ENCODE measurements at places on chromosomes 12 and 14.
A peak's percentile ranks its signal among the peaks of the same experiment; 100 is the strongest.

DNA sequence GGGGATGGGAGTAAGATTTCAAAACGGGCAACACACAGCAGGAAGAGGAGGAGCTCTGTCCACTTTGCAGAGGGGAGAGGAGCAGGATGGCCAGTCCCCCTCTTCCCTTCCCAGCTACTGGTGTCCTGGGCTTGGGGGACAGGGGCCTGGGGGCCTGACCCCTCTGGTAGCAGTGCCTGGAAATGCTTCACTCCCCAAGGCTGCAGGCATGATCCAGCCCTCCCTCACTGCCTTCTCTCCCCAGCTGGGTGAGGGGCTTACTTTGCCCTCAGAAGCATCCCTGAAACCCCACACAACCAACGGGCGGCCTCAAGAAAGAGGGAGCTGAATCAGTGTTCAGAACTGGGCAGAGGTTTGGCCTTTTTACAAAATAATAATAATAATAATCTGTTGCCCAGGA is 279.5 kb downstream of the DPF3 start:
- DNase-seq, result no peak

DNA sequence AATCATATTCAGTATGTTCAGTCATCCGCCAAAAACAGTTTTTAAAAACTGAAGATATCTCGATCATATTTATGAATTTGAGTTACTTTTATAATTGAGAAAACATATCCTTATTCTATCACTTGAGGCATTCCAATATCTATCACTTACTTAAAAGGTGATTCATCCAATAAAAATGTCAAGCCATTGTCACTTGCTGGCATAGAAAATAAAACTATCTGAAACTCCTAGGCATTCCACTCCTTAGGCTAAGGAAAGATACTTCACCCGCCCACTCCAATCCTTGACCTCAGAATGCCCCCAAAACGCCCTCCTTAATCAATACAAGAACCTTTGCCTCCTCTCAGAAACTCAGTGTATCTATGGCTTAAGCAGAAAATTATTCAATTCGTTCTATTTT is 51.3 kb upstream of the AMIGO2 start:
- DNase-seq, result no peak

DNA sequence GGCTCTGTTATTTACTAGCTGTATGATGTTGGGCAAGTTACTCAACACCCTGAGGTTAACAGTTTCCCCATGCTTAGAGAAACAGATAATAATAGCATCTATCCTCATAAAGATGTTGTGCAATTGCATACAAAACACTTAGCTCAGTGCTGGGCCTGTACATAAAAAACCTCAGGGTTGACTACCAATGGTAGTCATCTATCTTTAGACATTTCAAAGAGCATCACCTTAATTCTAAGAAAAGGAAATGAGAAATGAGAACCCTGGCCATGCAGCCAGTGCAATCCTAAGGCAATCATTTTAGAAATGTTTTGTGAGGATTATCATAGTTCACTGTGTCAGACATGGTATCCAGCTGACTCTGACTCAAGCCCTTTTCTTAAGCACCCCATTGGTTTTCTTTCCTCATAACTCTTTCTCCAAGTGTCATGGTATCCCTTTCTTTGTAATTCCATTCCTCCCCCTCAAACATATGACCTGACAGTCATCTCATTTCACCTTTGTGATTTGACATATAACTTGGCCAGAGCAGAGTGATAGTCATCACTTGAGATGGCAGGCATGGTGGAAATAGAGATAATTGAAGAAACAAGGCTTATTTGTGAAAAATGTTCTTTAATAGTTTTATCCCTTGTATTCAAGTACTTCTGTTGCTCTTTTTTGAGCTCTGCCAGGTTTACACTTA is 29.5 kb upstream of the OSBPL8 start:
- DNase-seq, result no peak

GRCh38 chr14:77520555-77520954 is 21.9 kb upstream of the ISM2 start:
- DNase-seq, result no peak

DNA sequence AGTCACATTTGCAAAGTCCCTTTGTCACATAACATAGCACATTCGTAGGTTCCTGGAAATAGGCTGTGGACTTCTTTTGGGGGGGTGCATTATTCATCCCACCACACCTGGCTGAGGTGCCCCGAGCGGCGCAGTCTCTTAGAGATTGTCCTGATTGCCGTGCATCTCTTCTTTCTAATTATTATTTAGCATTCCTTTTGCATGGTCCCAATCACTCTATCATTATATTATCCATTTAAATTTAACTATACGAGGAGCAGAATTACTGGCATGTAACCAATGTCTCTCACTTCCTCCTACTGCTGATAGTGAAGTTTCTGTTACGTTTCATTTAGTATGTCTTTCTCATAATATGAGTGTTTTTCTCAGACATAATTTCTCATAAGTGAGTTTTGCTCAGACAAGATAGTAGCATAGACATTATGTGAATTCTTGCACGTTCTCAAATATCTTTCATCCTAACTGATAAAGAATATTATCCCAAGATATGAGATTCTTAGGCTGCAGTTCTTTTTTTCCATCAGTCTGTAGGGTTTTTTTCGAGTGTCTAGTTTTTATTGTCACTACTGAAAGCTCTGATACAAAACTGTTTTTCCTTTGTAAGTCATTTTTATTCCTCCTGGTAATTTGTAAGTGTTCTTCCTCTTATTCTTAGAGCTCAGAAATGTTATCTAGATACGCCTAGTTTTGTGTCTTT is 444.3 kb downstream of the NELL2 start:
- DNase-seq, result no peak

GRCh38 chr12:132445884-132446632 is 43.9 kb upstream of the FBRSL1 start:
- peak; percentile 77 for DNase-seq

- DNase-seq, result no peak
These were observed 6.9 kb downstream of the SMCO2 start for GRCh38 chr12:27453421-27453820.

DNA sequence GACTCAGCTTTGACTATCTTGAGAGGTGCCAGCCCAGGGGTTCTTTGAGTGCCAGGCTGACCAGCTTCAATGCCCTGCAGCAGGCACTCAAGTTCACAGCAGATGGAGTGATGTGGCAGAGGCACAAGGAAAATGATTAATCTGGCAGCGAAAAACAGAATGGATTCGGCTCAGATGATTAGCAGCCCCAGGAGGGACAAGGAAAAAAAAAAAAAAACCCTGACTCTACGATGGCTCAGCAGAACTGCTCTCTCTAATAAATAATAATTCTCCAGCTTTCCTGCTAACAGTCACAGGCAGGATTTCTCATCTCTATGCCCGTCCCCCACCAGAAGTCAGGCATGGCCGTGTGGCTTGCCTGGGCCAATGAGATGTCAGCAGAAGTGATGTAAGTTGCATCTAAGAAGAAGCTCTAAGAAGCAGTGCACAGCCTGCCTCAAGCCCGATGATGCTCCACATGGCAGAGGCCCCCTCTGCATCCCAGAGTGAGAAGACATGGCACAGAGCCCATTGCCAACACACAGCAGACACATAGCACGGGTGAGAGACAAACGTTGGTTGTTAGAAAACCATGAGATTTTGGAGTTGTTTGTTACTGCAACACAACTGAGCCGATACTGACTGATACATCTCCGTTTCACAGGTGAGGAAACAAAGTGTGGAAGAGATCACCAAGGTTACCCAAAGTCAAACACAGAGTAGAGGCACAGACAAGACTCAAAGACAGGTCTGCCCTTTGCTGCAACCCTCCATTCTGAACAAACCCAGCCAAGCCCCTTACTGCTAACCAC is 111.0 kb downstream of the SCARB1 start:
- no peak for DNase-seq

DNA sequence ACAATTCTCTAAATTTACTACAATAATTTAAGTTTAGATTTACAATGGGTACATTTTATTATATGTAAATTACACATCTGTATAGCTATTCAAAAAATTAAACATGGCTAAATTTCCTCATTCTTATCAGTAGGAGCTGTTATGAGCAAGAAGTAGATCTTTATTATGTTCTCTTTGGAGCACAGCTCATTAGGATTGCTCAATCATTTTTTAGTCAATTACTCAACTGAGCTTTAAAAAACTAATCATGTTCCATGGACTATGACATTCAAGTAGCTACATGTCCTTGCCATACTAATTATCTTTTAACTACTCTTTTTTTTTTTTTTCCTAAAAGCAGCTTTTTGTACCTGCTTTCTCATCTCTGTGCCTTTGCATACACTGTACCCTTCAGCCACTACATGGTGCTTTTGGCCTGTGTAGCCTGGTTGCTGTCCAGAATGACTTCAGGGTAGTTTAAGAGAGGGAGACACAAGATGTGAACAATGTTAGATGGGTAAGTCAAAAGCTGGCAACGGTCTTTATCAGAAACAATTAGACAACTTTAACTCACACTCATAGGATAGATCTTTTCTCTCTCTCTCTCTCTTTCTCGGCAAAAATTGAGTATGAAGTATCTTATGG is 69.0 kb downstream of the SSPN start:
- DNase-seq, result no peak

DNA sequence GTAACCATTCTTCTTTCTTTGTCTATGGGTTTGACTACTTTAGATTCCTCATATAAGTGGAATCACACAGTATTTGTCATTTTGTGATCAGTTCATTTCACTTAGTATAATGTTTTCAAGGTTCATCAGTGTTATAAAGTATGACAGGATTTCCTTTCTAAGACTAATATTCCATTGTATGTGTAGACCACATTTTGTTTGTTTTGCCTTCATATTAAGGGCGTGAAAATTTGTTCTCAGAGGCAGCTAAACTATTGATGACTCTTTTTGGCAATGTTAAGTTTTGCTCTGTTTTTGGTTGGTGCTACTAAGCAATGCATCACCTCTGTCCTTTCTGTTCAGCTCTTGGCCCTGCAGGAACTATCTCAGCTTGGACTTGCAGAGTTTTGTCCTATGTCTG is 1.7 kb upstream of the KLRG1 start:
- DNase-seq, result peak; percentile 42

- no peak for DNase-seq
These were observed 7.4 kb downstream of the NKX2-1 start for GRCh38 chr14:36512585-36513003.

- DNase-seq, result no peak
These were observed 41.6 kb upstream of the VASH1 start for GRCh38 chr14:76719666-76720065.
